CD4-positive, alpha-beta T cell treated with Interleukin-12 subunit alpha and Interleukin-12 subunit beta, for 1 hour (primary cell): ENCODE measurements at places on chromosomes 16 and 17.

DNA sequence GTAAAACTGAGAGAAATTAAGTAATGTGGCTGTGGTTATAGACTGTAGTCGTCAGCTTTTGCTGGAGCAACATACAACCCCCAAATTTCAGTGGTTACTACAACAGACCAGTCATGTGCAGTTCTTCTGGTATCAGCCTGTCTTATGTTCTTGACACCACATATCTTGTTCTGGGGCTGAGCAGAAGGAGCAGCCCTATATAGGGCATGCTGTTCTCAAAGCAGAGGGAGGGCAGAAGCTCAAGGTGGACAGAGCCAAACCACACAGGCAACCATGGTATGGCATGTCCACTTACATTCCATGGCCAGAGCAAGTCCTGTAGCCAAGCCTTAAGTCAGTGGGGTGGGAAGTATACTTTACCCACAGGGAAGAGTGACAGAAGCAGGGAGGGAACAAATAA lies 7.7 kb downstream of the PRKAR1A start:
- no peak for DNase-seq

- no peak for DNase-seq
These were observed 88.7 kb downstream of the FOXL1 start for GRCh38 chr16:86667035-86667434.

- DNase-seq, result no peak
These were observed 10.0 kb downstream of the MMP15 start for GRCh38 chr16:58035356-58036170.

GRCh38 chr17:28777178-28777577 lies 33.4 kb downstream of the TRAF4 start:
- no peak for DNase-seq
